ENCODE measurements at places on chromosomes 11 and 22.

DNA sequence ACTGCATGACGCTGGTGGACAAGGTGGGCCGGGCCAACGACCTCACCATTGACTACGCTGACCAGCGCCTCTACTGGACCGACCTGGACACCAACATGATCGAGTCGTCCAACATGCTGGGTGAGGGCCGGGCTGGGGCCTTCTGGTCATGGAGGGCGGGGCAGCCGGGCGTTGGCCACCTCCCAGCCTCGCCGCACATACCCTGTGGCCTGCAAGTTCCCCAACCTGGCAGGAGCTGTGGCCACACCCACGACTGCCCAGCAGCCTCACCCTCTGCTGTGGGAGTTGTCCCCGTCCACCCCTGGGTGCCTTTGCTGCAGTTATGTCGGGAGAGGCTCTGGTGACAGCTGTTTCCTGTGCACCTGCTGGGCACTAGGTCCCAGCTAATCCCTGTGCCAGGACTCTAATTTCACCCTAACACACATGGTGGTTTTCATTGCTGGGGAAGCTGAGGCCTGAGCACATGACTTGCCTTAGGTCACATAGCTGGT, 49.0 kb upstream of the PPP6R3 start:
- DNase-seq, result no peak

GRCh38 chr22:28670161-28670560, 9.5 kb downstream of the TTC28 start:
- DNase-seq, result no peak

DNA sequence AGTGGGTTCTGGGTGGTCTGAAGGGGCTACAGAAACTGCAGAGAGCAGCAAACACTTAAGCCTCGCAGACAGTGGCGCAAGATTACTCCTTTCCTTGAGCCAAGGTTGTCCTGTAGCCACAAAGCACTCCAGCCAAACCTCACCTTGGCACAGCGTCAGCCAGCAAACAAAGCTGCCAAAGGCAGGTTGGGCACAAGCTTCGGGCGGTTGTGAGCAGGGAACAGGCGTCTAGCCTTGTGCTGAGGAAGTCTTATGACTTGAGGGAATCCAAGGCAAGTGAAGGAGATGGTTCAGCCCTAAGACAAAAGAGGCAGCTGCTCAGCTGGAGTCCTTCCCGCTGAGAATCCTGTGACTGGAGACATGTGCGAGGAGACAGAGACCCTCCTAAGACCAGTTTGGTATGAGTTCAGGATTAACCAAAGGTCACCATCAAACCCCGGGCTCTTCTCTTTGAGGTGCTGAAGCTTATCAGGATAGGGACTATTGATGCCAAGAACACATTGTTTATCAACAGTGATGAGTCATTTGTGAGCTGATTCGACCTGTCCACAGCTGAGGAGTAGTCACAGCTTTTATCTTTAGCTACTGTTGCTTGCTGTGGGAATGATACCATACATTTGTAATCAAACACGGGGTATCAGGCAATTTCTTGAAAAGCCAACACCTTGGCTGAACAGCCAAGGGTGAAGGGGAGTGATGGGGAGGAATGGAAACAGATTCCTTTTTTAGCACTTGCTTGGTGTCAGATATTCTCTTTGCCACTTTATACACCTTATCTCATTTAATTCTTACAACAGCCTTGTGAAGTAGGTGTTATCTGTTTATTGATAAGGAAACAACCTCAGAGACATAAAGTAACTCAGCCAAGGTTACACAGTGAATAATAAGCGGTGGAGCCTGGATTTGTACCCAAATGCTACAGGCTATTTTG, 4.6 kb downstream of the ADM start:
- DNase-seq, result no peak

GRCh38 chr11:71144736-71145135, 107.6 kb downstream of the SHANK2 start:
- DNase-seq, result no peak

- no peak for DNase-seq
Observed at GRCh38 chr22:17284888-17285287, 65.7 kb upstream of the ADA2 start.

DNA sequence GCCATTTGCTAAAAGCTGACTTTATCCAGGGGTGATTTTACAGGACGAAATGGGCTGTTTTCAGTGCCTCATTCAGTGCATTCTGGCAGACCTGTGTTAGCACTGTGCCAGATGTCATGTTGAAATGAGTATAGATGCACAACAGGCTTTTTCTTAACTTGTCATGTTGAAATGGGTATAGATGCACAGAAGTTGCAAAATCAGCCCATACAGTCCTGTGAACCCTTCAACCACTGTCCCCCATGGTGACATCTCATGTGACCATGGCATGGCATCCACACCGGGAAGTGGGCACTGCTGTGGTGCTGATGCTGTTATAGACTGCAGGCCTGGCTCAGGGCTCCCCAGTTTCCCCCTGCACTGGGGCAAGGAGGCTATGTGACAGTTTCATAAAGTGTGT, 2.5 kb downstream of the TALDO1 start:
- DNase-seq, result no peak

DNA sequence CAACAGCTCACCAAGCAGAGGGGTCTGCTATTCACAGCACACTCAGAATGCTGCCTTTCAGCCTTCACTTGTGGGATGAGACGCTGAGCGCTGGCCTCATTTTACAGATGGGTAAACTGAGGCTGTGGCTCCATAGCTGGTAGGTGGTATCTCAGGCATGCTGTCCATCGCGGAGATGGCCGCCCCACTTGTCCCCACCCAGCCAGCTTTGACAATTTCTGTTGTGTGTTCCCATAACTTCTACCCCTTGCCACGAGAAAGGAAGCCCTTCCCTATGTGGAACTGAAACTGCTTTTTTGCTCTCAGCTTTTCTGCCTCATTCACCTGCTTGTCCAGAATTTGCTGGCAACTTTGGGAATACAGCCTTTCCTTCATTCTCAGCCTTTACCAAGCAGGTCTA, 36.1 kb upstream of the NNMT start:
- no peak for DNase-seq

DNA sequence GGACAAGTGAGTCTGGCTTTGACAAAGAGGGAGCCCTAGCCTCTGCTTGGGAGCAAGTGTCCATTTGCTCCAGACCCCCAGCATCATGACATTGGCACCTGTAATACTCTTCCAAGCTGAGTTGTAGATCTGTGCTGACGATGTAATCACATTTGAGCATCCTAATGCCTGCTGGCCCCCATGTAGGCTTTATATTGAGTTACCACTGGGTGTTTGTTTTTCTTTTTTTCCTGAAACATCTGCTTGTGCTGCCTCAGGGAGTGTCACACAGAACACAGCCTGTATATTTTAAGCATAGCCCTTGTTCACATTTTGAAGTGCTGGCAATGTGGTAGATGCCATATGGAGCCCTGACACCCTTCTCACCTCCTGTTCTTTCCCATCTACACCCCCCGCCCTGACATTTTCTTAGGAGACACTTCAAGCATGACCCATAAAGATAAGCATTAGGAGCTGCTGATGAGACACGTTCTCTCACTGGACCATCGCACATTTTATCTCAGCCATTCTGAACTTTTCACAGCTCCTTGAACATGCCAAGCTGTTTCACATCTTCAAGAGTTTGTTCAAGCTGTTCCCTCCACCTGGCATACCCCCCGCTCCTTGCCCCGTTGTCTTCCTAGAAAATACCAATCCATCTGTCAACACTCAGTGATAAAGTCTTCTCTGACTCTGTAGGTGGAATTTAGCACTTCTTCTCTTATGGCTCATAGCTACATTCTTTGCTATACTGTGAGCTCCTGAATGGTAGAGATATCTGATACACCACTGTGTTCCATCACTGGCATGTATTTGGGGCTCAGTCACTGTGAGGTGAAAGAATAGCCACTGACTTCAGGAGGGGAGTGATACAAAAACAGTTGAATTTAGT, 128.7 kb downstream of the TRIM44 start:
- DNase-seq, result no peak

DNA sequence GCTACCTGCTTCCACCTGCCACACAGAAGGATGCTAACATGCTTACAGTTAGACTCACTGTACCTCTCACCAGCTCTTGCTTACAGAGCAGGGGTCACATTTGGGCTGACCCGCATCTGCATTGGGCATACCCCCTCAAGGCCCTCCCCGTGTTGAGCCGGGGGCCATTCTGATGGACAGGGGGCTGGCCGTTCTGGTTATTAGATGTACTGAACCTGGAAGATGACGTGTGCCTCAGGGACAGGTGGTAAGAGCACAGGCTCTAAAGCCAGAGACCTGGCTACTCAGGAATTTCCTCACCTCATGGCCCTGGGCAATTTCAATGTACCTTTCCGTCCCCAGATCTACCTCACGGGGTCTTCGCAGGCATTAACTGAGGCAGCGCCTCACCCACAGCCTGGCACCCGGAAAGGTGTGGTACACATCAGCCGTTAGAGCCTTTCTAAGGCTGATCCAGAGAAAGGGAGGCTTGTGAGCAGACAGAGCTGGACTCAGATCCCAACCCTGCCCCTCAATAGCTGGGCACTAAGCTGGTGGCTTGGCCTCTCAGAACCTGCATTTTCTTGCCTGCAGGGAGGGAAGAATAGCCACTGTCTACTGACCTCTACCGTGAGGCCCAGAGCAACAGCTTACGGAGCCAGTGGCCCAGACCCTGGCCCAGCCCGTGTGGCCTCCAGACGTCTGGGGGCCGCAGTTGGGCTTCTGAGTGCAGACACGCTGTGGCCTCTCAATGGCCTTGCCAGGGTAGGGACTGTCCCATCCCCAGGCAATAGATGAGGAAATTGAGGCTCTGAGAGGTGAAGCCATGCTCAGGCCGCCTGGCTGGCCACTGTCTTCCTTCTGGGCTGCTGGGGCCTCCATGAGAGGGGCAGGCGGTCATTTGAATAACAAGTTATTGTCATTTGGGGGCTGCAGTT, 100.6 kb downstream of the MORC2 start:
- no peak for DNase-seq
